Stimulated activated CD8-positive, alpha-beta memory T cell treated with anti-CD3 and anti-CD28 coated beads, Interleukin-15, amount 100 ng/mL, for 48 hours (primary cell): ENCODE measurements at places on chromosomes 1 and 21.
A peak's percentile ranks its signal among the peaks of the same experiment; 100 is the strongest.

- peak; percentile 35 for DNase-seq
These were observed at the start of gene TNFRSF18 for GRCh38 chr1:1206376-1206965. TNFRSF18 (minus strand) TSS chr1:1206592; CDS start chr1:1206571, 21 bp downstream.

DNA sequence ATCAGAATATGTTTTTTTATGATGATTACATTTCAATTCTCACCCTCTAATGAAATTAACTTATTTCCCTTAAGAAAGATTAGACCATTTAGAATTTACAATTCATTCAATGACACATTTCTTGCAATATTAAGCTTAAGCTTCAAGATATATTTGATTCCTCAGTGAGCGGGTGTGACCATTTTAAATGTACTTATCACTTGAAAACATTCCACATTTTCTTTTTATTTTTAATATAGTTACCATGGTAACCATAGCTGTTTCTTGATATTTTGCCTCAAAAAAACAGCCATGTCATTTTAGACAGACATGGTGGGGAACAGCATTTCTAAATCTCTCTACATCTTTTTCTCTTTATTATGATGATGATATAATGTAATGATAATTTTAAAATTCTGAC is 1029.0 kb upstream of the B3GALT2 start:
- DNase-seq, result no peak

- no peak for DNase-seq
These were observed 64.2 kb downstream of the IRF2BP2 start for GRCh38 chr1:234545517-234546386.

DNA sequence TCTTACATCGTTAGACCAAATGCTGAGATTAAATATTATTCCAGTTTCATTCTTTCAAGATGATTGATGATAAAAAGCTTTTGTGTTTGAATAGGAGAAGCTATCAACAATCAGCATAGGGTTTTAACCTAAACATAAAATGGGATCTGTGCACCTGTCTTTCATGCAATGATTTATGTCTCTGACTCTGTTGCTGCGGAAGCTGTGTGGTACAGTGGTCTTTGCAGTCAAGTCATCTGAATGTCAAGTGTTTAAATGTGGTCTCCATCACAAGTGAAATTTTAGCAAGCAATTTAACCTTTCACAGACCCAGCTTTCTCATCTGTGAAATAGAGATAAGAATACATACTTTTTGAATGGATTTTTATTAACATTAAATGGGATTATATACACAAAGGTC is 107.2 kb downstream of the PLPPR5 start:
- DNase-seq, result no peak

DNA sequence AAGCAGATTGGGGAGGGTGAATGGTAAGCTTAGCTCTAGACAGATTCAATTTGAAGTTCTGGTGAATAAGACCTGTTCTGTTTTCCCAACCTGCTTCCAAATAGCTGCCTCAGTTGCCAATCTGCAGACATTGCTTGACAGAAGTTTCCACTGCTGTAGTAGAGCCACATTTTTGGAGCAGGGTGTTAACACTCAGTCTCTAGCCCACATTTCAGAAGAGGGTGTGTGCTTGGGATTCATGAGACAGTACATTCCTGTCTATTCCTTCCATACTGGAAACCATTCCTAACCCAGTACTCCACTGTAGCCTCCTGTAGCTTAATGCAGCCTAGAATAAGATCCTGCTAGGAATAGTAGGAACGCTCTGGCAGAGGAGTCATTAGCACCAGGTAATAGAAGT is 450.5 kb downstream of the NUF2 start:
- DNase-seq, result no peak
